Esophagus squamous epithelium (tissue), 5 donors: ENCODE measurements at places on chromosomes 2 and 18. TPM values are rescaled to one million over a fixed set of nuclear protein-coding genes. Genes with fewer than 3 reads are reported as not detected.

DNA sequence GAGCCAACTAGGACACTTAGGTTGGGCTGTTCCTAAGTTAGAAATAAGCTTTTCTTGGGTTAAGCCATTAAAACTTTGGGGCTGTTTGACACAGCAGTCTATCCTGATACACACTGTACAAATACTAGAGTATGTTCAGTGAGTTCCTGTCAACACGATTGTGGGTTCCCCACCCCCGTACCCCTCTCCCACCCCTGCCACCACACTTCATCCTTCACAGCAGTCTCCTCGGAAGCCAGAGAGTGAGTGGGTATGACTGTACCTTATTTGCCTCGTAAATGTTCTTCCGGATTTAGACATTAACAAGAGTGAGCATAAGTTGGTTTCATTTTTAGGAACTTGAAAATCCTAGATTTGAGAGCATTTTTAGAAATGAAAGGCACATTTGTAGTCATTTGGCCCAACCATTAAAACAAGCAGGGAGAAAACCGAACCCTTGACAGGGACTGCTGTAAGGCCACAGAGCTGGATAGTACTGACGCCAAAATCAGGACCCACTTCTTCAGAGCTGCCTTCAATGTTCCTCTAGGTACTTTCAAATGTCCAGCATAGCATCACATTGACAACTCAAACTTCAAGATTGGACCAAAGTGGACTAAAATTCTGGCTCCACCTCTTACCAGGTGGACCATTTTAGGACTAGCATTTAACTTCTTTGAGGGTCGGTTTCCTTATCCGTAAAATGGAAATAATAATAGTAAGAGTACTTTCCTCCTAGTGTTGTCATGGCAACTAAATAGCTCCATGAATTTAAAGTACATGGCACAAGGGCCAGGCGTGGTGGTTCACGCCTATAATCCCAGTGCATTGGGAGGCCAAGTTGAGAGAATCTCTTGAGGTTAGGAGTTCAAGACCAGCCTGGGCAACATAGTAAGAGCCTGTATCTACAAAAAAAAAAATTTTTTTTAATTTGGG, 166.3 kb upstream of the SERTAD2 start:
- H3K4me3 ChIP-seq = no peak overlapping the region
- no peak overlapping the region for H3K27ac ChIP-seq
- H3K36me3 ChIP-seq = no peaks in the 10 kb centered on the region
- no peak for DNase-seq

Gene HDLBP
- 310 TPM for total RNA-seq

DNA sequence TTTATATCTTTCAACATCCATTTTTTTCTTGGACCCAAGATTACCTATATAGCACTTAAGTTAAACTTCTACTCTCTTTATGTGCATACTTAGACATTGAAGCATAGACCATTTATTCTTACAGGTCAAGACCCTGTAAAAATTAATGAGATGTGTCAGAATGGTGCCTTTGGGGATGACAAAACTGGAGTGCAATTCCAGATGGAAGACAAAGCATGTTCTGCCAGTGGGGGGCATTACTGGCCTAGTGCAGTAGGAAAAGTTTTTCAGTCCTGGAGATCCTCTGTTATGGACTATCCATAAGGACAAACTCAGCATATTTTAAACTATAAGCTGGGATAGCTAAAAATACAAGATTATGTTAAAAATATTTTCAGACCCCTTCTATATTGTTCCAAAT, 57.8 kb upstream of the MMADHC start:
- no peaks in the 10 kb centered on the region for H3K4me1 ChIP-seq
- H3K36me3 ChIP-seq = no peaks in the 10 kb centered on the region
- H3K4me3 ChIP-seq = no peak overlapping the region
- no peak overlapping the region for H3K27ac ChIP-seq
- no peaks in the 10 kb centered on the region for H3K27me3 ChIP-seq
- DNase-seq = no peak

Gene CFC1
- total RNA-seq = not detected

GRCh38 chr2:50995610-50996009, 36.3 kb downstream of the NRXN1 start:
- no peak overlapping the region for H3K4me3 ChIP-seq
- no peaks in the 10 kb centered on the region for H3K36me3 ChIP-seq
- H3K27me3 ChIP-seq = no peaks in the 10 kb centered on the region
- H3K27ac ChIP-seq = no peak overlapping the region
- no peak for DNase-seq
- H3K4me1 ChIP-seq = no peaks in the 10 kb centered on the region

Gene SPDYA
- total RNA-seq = 0.97 TPM

GRCh38 chr2:169358016-169358415, 4.3 kb downstream of the LRP2 start:
- H3K27me3 ChIP-seq = peaks cover 12% of the 10 kb centered on the region
- no peak for DNase-seq
- H3K4me1 ChIP-seq = peaks cover 20% of the 10 kb centered on the region
- no peak overlapping the region for H3K4me3 ChIP-seq
- no peaks in the 10 kb centered on the region for H3K36me3 ChIP-seq
- no peak overlapping the region for H3K27ac ChIP-seq

GRCh38 chr2:48126162-48126561, 219.9 kb upstream of the FBXO11 start:
- H3K36me3 ChIP-seq = no peaks in the 10 kb centered on the region
- no peak for DNase-seq
- H3K4me1 ChIP-seq = no peaks in the 10 kb centered on the region
- H3K4me3 ChIP-seq = no peak overlapping the region
- no peaks in the 10 kb centered on the region for H3K27me3 ChIP-seq

DNA sequence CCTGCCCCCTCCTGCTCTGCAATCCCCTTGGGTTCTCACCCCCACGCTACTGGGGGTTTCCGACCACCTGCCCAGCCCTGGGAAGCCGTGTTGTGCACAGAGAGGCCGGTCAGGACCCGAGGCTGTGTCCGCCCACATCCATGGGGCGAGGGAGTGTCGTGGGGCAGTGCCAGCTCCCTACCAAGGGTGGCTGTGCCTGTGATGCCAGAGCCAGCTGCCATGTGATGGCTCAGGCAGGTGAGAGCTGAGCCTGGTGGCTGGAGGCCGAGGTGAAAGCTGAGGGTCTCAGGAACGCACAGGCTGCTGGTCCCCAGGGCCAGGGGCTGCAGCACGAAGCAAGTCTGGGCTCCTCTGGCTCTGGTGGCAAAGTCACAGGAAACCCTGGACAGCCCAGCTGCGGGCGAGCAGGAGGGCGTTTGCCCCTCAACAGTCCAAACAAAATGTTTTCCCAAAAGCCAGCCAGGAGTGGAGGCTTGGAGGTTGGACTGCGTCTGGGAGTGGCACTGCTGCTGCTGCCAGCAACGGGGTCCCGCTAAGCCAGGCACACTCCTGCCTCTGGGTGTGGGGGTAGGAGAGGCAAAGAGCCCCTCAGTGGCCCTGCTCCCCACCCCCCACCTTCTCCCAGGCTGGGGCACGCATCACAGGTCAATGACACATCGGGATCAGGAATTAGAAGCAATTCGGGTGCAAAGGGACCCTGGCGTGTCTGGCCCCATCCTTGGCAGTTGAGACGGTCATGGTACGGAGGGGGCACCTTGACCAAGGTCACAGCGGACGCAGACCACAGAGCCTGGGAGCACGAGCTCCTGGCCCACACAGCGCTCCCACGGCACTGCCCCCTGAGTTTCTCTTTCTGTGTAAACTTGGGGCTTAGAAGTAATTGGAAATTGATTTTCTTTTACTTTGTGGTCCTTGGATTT, 72.4 kb upstream of the GPC1 start:
- H3K4me1 ChIP-seq = peaks cover 11% of the 10 kb centered on the region
- no peak overlapping the region for H3K27ac ChIP-seq
- no peaks in the 10 kb centered on the region for H3K36me3 ChIP-seq
- no peak overlapping the region for H3K4me3 ChIP-seq
- no peak for DNase-seq
